Caco-2 (cell line): ENCODE measurements at places on chromosomes 11 and 22. TPM values are rescaled to one million over a fixed set of nuclear protein-coding genes. Genes with fewer than 3 reads are reported as not detected.
A peak's percentile ranks its signal among the peaks of the same experiment; 100 is the strongest.

APOL5 gene
- not detected in 2 replicates for total RNA-seq

- no peak for DNase-seq
Observed at GRCh38 chr22:28115426-28115825, 196.4 kb upstream of the PITPNB start.

MAPK8IP2 gene
- 3.2 and 3.9 TPM in 2 replicates for total RNA-seq

ABTB2 gene
- 2.9 and 3.6 TPM in 2 replicates for total RNA-seq

DNA sequence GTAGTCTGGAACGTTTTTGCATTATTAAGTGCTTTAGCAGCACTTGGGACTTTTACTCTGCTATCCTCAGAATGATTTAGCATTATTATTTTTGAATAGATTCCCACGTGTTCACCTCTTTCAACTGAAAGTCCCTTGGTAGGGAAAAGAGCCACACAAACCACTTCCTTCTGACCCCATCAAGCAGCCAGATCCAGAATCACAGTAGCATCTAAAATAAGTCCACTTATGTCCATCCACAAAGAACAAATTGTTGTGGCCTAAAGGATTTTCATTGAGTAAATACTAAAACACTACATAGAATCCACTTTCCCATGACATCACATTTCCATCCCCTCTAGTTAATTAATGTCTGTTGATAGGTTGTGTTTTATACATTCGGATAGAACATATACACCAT lies 381.7 kb downstream of the AASDHPPT start:
- DNase-seq: no peak

DNA sequence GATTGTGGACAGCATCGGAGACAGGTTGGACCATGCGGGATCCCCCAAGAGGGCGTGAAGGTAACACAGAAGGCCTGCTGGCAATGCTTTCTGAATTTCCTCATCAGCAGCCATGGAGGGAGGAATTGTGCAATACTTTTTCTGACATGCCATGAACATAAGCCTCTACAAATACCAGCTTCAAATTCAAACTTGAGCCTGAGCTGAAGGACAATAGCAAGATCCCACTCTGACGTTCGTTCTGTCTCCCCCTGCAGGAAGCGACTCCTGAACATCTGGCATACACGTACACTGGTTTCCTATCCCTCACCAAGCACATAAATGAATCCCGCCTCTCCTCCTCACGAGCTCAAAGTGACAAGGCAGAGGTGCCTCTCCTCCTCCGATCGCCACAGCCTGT lies 312.2 kb downstream of the BRD1 start:
- DNase-seq: peak; percentile 19

GRCh38 chr11:360326-361280 lies 8.7 kb upstream of the B4GALNT4 start:
- DNase-seq: no peak

TNNT3 gene
- 0.88 and 2.8 TPM in 2 replicates for total RNA-seq

CRYBB1 gene
- not detected in 2 replicates for total RNA-seq

- no peak for DNase-seq
Observed at GRCh38 chr11:65379698-65380459, 2.6 kb downstream of the SLC25A45 start.

DNA sequence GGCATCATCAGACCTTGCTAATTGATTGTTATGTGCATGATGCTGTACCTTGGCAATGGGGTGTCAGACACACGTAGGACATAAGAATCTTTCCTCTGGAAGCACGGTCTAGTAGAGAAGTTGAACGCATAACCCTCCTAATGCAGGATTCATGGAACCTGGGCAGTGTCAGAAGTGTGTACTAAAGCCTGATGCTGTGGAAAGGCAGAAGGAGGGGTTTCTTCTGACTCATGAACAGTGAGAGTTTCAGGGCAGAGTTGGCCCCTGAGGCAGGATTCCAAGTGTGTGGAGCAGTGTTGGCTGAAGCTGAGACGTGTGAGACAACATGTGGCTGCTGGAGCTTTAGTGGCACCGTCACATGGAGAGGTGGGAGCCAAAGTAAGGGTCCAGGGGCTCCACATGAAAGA lies 3.5 kb downstream of the PANX1 start:
- no peak for DNase-seq

KCNJ4 gene
- 0.14 and 0.27 TPM in 2 replicates for total RNA-seq

APOL6 gene
- total RNA-seq: 10.0 and 13.9 TPM in 2 replicates

DNA sequence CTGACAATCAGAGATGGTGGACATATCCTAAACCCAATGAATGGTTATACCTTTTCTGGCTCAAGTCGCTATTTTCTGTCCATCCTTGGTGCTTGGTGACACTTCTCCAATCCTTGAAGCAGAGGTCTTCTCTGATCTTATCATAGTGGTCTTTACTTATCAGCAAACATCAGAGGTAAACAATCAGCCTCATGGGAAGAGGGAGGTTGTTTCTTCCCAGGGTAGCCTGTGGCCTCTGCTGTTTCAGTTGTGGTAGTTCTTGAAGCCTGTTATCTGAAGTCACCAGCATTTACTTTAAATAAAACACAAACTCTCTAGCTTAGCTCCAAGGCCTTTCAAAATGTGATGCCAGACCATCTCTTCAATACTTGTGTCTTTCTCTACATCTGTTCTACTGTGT lies 66.7 kb downstream of the RRM1 start:
- no peak for DNase-seq

- no peak for DNase-seq
Observed at GRCh38 chr11:10611979-10612862, 43.8 kb upstream of the LYVE1 start.

DNA sequence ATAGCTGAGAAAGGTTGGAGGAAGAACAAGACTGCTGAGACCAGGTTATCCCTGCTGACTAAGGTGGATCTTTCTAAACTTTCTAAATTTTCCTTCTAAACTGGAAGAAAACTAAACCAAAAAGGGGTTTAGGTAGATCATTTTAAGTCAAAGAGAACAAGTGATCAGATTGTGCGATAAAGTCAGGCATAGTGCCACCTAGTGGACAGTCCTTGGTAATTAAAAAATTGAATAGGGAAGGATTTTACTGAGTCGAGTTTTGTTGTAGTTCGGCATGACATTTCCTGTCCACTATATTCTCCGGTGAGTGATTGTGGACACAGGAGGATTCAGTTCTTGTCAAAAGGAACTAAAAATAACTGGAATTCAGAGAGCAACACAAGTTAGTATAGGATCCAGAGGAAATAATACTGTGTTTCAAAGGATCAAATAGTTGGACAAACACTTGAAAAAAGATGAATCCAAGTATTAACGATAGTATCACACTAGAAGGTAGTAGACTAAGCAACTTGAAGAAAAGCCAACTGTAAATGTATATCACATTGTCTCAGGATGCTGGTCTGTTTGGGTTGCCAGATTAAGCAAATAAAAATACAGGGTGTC lies 1236.4 kb downstream of the FAM181B start:
- peak; percentile 69 for DNase-seq

- DNase-seq: no peak
Observed at GRCh38 chr11:110797453-110797852, 85.2 kb upstream of the ARHGAP20 start.

CHRDL2 gene
- total RNA-seq: 2.5 and 3.4 TPM in 2 replicates

MCAM gene
- total RNA-seq: 8.3 and 9.8 TPM in 2 replicates

- DNase-seq: no peak
Observed at GRCh38 chr11:93020248-93021046, 51.0 kb downstream of the MTNR1B start.

CRY2 gene
- total RNA-seq: 28.5 and 31.6 TPM in 2 replicates

TTC17 gene
- 73.1 and 79.3 TPM in 2 replicates for total RNA-seq

GRCh38 chr11:44229098-44229497 lies 80.8 kb downstream of the ALX4 start:
- DNase-seq: no peak

PDE2A gene
- total RNA-seq: 1.2 and 1.4 TPM in 2 replicates

MYBPC3 gene
- not detected in 2 replicates for total RNA-seq

GRCh38 chr11:59201353-59201752 lies 11.4 kb downstream of the MPEG1 start:
- peak; percentile 44 for DNase-seq

DNA sequence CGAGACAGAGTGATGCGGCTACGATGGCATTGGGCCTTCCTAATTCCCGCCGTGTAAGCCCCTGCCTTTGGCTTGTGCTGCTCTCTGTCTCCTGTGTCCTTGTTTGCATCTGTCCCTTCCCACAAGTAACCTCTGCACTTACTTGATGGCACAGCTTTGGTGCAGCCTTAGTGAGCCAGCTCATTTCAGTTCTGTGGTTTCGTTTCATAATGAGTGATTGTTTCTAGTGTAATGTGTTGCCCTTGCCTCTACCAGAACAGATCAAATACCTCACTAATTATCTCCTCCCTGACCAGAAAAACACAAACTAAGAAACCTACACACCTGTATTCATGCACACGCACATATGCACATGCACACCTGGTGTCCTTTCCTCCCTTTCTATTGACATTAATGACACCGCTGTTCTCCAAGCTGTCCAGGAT lies 58.8 kb downstream of the GRK3 start:
- DNase-seq: no peak

- no peak for DNase-seq
Observed at GRCh38 chr11:128476049-128476448, 111.3 kb downstream of the ETS1 start.

DNA sequence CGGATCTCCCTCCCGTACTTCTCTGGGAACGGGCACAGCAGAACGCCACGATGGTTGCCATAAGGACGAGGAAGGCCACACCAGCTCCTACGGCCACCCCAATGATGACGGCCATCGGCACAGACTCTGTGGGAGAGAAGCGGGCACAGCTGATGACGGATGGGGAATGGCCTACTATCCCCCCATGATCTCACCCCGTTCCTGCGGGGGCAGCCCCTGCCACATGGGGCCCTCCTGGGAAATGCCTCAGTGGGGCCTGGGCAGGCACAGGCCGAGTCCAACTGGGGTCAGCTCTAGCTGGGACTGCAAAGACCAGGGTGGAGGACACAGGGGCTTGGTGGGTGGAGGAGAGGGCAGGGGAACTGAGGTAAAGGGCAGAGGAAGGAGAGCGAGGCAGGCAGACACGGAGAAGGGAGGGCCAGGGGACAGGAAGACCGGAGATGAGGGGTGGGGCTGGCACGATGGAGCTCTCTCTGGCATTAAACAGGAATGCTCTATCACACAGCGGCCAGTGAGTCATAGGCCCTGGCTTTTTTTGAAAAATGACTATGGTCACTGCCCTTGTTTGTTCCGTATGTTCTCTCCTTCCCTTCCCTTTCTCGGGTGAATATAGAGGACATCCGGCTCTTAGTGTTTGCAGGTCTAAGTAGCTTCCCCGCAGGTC lies 76.0 kb downstream of the ST3GAL4 start:
- DNase-seq: no peak

DNA sequence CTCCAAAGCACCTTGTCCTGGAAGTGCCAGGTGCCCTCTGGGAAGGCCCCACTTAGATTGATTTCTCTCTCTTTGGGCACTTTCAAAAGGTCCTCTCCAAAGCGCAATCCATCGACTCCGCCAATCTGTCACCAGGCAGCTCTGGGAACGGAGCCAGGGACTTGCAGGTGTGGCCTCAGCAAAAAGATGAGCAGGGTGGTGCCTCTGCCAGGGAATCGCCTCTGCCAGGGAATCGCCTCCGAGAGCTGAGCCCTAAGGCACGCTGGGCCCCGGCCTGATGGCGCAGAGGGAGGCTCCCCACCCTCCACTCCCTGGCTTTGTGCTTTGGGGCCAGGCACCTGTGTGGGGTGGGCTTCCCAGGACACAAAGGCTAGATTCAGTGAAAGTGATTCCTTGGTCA lies 1391.3 kb downstream of the TBC1D22A start:
- no peak for DNase-seq

MUC6 gene
- total RNA-seq: not detected in 2 replicates

DNA sequence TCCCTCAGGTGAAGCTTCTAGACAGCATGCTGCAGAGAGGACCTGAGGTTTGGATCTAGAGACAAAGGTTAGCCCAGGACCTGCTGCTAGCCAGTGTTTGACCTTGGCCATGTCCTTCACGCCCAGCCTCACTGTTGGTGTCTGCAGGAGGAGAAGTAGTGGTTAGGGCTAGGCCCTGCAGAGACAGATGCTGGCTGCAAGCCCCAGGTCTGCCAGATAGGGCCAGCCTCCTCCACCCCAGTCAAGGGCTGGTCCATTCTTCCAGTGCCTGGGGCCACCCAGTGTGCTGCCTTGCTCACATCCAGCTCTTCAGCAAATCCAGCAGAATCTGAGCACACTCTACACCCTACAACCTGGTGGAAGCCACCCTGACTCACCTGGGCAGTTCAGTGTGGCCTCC lies 21.5 kb upstream of the MIEF1 start:
- no peak for DNase-seq

DNA sequence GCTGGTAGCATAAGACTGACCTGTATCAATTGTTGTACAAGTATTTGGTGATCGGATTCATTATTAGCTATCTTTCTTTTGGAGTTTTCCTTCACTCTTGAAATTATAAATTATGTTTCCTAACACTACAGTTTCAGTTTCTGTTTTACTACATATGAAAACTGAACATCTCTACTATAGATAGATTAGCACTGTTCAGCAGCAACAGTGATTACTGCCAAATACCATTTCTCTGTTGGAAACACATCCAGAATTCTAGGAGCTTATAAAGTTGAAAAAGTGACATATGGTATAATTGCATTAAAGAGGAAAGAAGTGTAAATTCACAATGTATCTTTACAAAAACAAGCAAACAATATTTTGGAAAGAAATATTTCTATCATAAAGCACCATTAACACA lies 118.5 kb upstream of the GRIA4 start:
- DNase-seq: no peak

NTM gene
- 0.73 and 1.1 TPM in 2 replicates for total RNA-seq

DNA sequence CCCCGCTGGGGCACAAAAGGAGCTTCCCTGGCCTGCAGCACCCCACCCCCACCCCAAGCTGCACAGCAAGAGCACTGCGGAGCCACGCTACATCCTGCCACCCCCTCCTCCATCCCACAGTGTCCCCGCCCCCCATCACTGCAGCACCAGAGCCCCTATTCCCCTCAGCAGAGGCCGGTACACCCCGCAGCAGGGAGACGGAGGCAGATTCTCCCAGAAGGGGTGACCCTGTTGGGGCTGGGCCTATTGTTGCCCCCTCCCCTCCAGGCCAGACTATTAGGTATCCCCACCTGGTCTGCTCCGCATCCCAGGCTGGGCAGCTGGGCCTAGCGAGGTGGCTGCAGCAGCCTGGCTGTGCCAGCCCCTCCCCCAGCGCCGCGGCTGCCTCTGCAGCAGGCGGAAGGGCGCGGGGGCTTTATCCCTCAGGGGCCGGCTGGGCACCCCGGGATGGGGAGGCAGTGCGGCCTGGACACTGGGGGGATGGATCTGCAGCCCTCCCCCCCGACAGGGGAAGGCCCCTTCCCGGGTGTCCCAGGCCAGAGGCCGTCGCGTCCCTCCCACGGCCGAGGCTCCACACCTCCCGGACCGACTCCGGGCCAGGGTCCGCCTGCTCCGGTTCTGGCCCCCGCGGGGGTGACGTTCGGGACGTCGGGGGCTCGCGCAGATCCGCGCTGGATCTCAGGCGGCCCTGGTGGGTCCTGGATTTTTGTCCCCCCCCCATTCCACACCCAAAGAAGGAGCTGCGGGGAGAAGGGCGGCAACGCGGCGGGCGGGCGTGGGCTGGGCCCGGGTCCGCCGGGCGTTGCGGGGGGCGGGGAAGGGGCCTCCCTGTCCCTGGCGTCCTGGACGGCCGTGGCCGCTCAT lies 943 bp downstream of the DUSP8 start:
- DNase-seq: peak; percentile 30
